ENCODE measurements at places on chromosomes 7 and 10. TPM values are rescaled to one million over a fixed set of nuclear protein-coding genes. Genes with fewer than 3 reads are reported as not detected.

Gene TMEM243
- 16.6 TPM for total RNA-seq

Gene SKIDA1
- total RNA-seq = 0.17 TPM

Gene HTRA1
- 21.3 TPM for total RNA-seq

Gene CADPS2
- total RNA-seq = 7.5 TPM

DNA sequence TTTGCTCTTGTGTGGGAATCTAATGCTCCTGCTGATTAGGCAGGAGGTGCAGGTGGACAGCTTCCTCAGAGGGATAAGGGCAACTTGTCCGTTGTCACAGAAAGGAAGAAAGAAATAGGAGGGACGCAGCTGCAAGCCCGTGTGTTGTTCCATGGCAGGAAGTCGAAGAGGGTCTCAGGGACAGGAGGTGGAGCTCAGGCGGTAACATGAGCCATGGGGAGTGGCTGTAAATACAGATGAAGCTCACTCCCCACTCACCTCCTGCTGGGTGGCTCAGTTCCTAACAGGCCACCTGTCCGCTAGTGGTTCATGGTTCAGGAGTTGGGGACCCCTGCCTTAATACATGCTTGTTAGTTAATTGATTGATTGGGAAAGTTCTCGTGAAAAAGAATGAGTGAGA lies 101.7 kb upstream of the SFMBT2 start:
- DNase-seq = no peak

GRCh38 chr10:340646-341045 lies 205.4 kb downstream of the ZMYND11 start:
- no peak for DNase-seq

DNA sequence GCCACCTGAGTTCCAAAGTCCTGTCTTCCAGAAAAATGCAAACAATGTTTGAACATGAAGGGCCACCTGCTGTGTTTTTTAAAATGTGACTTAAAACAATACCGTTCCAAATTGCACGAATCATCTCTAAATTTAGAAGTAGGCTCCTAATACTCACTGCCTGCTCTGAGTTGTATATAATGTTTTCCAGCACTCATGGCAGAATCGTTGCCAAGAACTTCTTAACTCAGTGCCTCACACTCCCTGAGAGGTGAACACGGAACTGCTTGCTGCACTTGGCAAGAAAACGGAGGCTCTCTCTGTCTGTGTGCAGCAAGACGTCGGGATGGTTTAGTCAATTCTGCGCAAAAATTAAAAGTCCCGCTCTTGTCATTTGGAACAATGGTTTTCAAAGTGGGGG lies 757.3 kb upstream of the AUTS2 start:
- DNase-seq = no peak

DNA sequence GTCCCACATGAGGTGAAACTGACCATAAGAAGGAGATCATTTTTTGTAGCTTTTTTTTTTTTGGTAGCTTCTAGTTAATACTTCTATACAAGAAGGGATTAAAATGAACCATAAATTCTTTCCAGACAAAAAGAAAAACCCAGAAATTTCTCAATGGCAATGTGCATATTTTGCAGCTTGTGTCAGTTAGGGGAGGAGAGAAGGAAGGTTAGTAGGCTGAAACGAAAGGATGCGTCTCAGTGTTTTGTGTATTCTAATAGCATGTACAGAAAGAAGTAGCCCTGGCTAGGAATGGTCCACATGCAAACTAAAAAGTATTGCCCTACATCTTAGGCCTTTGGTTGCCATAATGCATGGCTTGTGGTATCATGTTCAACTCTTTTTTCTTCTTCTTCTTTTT lies 90.6 kb downstream of the CACNB2 start:
- no peak for DNase-seq
